Colonic mucosa (tissue), 4 donors: ENCODE measurements at places on chromosomes 16 and 17.
A peak's percentile ranks its signal among the peaks of the same experiment; 100 is the strongest.

DNA sequence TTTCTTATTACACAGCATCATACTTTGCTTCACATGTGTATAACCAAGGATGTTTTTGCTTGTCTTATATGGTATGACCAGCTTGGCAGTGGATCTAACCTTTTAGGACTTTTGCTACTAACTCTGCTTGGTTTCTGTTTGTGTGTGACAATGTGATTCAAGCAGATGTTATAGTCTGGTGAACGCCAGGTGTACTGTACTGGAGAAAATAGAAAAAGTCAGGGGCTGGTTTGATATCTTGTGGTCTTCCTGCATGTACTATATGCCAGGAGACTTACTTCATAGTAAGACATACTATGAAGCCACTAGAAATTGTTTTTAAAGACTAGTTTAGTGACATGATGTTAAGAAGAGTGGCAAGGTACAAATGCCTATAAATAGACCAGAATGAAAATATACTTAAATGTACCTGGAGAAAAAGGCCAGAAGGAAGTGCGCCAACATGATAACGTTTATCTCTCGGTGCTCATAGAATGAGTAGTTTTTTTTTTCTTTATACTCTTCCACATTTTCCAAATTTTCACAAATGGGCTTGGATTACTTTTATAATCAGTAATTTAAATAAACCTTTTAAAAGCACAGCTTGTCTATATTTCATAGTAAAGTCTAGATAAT, 112.3 kb downstream of the PRKCA start:
- DNase-seq = no peak

- no peak for DNase-seq
These were observed 4.1 kb downstream of the ST6GALNAC2 start for GRCh38 chr17:76581515-76581914.

DNA sequence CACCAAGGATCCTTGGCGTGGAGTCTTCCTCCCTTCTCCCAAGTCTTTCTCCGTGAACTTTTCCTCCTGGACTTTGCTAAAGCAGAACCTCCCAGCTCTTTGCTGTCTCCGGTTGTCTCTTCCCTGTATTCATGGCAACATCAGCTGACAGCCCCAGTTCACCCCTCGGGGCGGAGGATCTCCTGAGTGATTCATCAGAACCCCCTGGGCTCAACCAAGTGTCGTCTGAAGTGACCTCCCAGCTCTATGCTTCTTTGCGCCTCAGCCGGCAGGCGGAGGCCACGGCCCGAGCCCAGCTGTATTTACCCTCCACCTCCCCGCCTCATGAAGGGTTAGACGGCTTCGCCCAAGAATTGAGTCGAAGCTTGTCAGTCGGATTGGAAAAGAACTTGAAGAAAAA, 943 bp downstream of the CNTROB start:
- DNase-seq = peak; percentile 61

GRCh38 chr16:15445450-15445849, 11.1 kb downstream of the BMERB1 start:
- no peak for DNase-seq

DNA sequence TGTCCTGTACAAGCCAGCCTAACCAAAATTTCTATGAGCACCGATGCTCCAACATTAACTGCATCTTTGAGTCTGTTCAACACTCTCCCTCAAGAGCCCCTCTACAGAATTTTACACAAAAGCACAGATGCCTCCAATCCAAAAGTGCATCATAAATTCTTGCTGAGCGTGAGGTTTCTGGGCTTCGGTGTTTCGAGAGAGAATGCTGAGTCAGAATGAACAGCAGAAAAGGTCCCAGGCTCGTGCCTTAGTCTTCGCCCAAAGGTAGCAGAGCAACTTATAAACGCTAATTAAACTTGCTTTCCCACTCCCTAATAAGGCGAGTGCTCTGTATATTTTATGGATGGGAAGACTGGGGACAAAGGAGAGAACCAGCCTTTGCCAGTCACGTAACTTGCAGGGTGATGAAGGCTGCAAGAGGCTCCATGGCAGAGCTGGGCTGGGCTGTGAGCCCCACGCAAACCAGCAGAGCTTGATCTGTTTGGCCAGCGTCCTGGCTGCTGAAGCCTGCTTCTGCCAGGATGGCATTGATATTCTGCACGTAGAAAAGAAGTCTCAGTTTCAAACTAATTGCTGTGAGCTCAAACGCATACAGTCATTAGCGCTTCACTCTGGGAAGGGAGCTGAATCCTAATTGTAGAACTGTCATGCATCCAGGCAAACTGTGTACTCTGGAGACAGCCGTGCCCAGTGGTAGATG, 138.5 kb downstream of the DNAH9 start:
- DNase-seq = no peak

DNA sequence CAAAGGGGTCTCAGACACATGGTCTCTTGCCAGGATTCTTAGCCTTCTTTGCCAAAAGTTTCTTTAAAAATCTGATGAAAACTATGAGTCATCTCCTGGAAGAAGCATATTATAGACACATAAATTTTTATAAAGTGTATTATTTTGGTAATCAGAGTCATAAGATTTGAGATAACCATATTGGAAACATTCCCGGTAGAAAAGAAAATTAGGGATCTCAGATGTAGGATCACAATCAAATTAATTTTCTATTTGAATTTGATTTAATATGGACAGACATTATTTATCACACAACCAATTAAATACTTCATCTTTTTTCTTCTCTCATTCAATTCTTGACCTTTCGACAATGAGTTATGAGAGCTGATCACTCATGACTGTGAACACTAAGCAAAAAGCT, 347.7 kb upstream of the CDH8 start:
- no peak for DNase-seq

GRCh38 chr17:43879723-43880419, 27.5 kb downstream of the MPP2 start:
- no peak for DNase-seq

GRCh38 chr16:51326131-51326856, 175.2 kb upstream of the SALL1 start:
- no peak for DNase-seq

DNA sequence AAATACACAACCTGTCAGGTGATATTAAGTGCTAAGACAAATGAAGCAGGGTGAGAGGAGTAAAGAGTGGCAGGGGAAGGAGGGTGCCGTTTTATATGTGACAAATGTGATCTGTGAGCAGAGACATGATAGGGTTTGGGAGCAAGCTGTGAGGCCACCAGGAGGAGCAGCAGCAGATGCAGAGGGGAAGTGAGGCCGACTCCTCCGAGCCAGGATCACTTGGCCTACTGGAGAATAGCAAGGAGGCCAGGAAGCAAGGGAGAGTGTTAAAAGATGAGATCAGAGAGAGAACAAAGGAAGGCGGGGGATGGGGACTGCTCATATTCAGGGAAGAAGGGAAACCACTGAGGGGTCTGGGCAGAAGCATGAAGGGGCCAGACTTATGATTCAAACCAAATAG, 129.4 kb downstream of the TANGO6 start:
- no peak for DNase-seq

- DNase-seq = no peak
These were observed 797.5 kb upstream of the EEF2KMT start for GRCh38 chr16:5895137-5895536.

GRCh38 chr17:64198331-64199090, 64.5 kb downstream of the TEX2 start:
- DNase-seq = no peak

- DNase-seq = no peak
These were observed 80.8 kb downstream of the SOCS1 start for GRCh38 chr16:11175106-11175786.

- DNase-seq = peak; percentile 72
These were observed 795 bp upstream of the PAQR4 start for GRCh38 chr16:2968368-2968737.

DNA sequence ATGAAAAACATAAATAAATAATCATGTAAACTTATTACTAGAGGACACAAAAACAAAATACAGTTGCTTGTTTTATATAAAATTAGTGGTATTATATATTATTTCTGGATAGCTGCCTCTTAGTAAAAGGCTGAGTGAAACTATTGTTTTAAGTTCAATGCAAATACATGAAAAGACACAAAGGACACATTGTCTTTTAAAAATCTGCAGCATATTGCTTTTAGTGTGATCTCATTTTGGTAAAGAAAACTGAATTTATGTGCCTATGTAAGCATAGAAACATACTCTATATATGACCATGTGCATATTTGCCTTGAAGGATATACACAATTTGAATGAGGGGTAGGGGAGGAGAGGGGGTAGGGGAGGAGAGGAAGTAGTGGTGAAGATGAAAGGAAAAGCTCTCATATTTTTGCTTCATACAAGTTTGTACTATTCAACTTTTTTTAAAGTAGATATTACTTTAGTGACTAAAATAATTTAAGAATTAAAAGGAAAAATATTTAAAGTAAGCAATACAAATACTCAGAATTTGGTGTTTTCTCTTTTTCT, 5.8 kb downstream of the ABCA10 start:
- no peak for DNase-seq

- no peak for DNase-seq
These were observed 146.0 kb upstream of the RCVRN start for GRCh38 chr17:10051112-10051511.

DNA sequence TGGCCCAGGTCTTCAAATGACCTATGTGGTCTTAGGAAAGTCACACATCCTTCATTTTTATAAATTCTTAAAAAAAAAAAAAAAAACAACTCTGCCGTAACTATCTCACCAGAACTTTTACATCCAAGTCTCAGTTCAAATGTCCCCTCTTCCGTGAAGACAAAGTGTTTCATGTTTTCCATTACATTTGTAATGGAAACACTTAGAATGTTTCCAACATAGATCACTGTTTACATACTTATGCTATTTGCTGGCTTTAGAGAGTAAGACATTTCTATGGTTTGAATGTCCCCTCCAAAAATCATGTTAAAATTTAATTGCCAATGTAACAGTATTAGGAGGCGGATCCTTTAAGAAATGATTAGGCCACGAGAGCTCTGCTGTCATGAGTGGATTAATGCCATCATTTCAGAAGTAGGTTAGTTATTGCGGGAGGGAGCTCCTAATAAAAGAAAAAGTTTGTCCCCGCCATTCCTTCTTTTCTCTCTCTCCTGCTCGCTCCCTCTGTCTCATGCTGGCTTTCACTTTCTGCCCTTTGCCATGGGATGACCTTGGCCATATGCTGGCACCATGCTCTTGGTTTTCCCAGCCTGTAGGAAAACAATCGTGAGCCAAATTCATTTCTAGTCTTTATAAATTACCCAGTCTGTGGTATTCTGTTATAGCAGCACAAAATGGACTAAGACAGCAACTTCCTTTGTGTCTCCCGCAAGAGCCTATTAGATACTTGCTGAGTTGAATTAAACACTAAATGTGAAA, 887.8 kb upstream of the SOX9 start:
- no peak for DNase-seq

DNA sequence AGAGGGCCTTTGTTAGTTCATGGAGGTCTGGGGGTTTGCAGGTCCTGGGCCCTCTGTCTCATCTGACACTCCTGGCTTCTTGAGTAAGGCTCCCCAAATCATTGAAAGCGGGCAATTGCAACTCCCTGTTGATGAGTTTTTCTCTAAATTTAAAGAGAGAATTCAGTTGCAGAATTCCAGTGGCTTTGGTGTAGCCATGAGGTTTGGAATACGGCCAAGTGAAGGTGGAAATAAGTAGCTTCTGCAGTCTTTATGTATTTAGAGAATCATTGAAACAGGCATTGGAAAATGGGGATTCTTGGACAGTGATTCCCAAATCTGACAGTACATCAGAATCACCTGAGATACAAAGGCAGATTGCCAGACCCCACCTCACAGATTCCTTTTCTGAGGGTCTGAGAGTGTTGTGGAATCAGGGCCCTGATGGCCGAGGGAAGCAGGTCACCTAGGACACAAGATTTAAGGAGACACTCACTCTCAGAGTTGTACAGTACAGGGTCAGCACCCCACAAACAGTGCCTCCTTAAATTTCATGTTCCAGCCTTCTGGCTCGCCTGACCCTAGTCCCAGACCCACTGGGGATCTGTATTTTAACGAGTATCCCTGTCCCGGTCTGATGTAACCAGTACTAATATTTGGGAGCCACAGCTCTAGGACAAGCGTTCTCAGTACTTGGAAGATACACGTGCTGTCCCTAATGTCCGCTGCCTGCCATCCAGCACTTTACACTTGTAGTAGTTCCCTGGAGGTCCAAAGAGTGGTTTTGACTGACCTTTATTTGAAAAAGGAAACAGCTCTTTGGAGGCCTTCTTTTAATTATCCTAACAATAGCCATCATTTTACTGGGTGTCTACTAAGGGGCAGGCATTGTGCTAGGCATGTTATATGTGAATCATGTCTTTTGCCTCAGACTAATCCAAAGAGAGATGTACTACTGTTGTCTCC, 37.8 kb downstream of the YPEL2 start:
- DNase-seq = no peak

GRCh38 chr17:44024271-44024663, 9.5 kb upstream of the TMEM101 start:
- no peak for DNase-seq

- no peak for DNase-seq
These were observed 14.6 kb upstream of the NDRG4 start for GRCh38 chr16:58485184-58485887.

DNA sequence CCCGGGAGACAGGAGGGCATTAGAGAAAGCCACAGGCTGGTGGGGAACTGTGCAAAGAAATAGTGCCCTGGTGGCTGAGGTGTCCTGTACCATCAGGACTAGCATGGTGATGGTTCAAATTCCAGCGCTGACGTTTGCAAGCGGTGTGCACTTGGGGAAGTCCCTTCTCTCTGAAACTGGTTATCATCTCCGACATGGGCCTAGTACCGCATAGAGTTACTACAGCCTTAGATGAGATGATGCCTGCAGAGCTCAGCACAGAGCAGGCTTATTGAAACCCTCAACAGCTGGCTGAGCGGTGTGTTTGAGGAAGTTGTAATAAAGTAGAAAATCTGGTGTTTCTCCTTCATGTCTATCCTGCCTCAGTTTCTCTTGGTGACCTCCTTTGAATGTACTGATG, 136.7 kb upstream of the WSCD1 start:
- DNase-seq = no peak

- DNase-seq = peak; percentile 98
These were observed at the start of the genes GGA3 and MRPS7 for GRCh38 chr17:75261336-75262111. TSS of gene GGA3 (minus strand) at chr17:75261606. CDS start at chr17:75261587, 19 bp downstream. TSS of gene MRPS7 (plus strand) at chr17:75261879. CDS start at chr17:75261901, 22 bp downstream.

GRCh38 chr17:42917236-42917603, 16.6 kb downstream of the G6PC1 start:
- no peak for DNase-seq
